ENCODE measurements at places on chromosomes 13 and 19.
A peak's percentile ranks its signal among the peaks of the same experiment; 100 is the strongest.

GRCh38 chr13:110109140-110109783 lies 197.7 kb downstream of the COL4A1 start:
- no peak for DNase-seq

- no peak for DNase-seq
Measured at GRCh38 chr13:91904597-91904996, 506.2 kb downstream of the GPC5 start.

GRCh38 chr13:35630551-35631275 lies 154.2 kb upstream of the MAB21L1 start:
- DNase-seq, result no peak

DNA sequence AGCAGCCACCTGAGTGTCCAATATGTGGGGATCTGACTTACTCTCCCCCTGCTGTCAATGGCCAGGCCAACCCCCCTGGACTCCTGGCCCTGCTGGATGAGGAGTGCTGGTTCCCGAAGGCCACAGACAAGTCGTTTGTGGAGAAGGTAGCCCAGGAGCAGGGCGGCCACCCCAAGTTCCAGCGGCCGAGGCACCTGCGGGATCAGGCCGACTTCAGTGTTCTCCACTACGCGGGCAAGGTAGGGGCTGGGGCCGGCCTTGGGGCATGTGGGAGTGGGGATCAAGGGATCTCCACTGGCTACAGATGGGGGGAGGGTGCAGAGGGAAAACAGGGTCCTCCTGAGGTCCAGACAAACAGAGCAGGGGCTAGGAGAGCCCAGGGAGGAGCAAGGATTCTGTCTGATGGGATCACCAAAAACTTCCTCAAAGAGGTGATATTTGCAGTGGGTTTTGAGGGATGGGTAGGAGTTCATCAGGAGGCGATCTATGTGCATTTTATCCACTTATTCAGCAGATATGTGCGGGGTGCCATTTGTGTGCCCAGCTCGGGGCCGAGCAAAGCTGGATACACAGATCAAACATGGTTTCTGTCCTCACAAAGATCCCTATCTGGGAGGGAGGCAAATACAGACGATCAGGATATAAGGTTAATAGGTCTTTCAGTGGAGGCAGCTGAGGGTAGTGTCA lies 47.2 kb downstream of the MYH14 start:
- no peak for DNase-seq

GRCh38 chr13:48562296-48563066 lies 29.6 kb upstream of the RCBTB2 start:
- DNase-seq, result peak; percentile 51

GRCh38 chr13:79987323-79987722 lies 353.6 kb downstream of the SPRY2 start:
- no peak for DNase-seq

- no peak for DNase-seq
Measured at GRCh38 chr13:20990910-20991525, 70.4 kb downstream of the LATS2 start.

DNA sequence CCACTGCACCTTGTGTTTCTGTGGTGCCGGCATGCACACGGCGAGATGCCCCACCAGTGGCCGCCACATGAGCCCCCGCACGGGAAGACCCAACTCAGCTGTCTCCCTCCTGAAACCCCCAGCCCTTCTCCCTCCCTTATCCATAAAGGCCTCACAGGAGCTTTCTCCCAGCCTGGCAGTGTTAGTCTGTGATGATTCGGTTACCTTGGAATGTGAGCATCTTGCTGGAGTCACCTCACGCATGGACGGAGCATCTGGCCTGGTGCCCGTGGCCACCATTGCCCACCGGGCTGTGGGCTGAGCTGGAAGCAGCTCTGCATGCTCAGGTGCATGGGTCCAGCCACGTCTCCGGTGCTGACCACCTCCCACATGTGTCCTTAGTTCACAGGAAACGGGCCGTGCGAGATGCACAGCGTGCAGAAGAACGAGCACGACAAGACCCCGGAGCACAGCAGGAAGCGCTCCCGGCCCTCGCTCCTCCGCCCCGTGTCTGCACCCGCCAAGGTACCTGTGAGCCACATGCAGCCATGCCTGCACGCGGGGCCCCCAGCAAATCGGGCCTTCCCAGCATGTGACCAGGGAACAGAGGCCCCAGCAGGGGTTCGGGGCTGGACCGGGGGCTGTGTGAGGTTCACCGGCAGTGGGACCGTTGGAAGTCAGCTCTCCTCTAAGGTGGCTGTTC lies 22.0 kb downstream of the SIN3B start:
- DNase-seq, result no peak

DNA sequence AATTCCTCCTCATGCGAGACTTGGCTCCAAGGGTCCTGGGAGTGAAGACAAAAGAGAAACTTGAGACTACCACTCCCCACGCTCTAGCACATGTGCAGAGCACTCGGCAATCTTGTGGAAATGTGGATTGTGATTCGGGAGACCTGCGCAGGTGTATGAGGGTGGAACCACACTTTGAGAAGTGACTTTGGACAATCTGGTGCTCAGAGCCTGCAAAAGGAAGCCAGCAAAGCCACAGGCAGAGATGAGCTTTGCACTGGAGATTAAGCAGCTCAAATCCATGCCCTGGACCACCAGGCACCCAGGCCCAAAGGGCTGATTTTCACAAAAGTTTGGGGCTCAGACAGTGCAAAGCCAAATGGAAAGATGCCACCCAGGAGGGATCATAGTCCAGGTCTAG lies 162.5 kb upstream of the TSHZ3 start:
- no peak for DNase-seq

DNA sequence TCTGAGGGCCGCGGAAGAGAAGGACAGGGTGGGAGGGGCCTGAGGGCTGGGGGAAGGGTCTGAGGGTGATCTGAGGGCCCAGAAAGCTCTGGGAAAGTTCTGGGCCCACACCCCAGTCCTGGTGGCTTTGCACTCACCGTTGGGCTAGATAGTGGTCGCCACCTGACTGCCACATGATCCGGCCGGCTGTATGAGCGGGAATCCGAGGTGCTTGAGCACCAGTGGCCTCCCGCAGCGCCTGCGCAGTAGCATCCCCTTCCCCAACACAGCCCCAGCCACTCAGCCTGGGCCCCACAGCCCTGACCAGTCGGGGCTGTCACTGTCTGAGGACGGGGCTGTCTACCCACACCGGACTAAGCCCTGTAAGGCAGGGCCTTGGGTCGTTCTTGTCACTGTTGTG lies 15.0 kb downstream of the PRODH2 start:
- DNase-seq, result peak; percentile 49

DNA sequence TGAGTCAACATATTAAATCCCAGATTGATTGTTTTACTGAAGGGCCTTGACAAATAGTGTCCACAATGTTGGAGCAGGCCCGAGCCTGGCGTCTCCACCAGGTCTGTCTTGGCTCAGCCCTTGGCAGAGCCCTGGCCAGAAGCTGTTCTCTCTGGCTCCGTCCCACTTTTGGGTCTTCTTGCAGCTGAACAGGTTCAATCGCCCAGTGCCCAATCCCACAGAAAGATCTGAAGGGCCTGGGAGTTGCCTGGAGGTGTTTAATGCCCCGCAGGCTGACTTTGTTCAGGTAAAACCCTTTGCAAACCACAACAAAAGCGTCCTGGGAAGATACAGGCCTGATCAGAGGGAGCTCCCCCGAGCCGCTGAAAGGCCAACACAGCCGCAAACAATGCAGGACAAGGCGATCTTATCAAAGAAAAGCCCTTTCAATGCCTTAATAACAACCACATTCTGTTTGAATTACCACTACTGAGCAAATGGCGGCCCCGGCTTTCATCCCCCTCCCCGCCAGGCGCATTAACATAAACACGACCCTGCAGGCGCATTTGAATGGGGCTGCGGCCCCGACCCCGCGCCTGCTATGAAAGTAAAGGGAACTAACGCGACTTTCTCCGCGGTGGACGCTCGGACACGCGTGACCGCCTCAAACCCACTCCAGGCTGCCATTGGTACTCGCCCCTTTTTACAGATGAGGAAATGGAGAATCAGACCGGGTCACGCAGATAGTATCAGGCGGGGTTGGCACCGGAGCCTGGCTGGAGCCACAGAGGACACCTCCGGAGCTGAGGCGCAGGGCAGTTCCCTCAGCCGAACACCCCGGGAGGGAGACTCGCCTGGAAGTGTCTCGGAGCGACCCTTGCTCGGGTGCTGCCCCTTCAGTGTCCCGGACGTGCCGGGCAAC lies 3.1 kb downstream of the CDX2 start:
- no peak for DNase-seq

GRCh38 chr13:26957182-26957581 lies 196.6 kb upstream of the GPR12 start:
- no peak for DNase-seq

DNA sequence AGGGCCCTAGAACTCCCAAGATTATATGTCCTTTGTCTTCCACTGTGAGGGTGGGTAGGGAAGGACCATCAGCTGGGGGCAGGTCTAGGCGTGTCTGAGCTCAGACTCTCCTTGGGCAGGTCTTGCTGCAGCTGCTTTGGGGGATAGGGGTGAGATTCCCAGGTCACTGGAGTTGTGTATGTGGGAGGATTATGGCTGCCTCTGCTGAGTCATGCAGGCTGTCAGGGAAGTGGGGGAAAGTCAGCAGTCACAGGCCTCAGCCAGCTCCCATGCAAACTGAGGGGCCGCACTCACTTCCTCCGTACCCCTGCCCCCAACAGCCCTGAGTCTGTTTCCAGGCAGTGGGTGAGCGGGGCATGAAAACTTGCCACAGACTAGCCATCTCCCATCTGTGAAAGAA lies 600.8 kb downstream of the DIAPH3 start:
- DNase-seq, result no peak

GRCh38 chr13:104447348-104447747 lies 1381.1 kb upstream of the SLC10A2 start:
- no peak for DNase-seq

GRCh38 chr13:39547108-39547507 lies 55.9 kb downstream of the LHFPL6 start:
- DNase-seq, result no peak

DNA sequence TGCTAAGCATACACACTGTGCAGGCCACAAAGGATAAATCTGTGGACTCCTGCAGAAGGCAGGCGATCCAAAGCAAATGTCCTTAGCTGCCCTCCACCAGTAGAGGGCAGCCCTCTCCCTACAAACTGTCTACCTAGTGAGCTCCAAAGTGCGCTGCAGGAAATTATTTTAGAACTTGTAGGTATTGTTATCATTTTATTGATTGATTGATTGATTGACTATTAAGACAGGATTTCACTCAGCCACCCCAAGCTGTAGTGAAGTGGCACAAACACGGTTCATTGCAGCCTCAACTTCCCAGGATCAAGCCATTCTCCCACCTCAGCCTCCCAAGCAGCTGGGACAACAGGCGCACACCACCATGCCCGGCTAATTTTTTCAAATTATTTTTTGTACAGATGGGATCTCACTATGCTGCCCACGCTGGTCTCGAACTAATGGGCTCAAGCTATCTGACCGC lies 37.3 kb downstream of the RNF6 start:
- peak; percentile 72 for DNase-seq

DNA sequence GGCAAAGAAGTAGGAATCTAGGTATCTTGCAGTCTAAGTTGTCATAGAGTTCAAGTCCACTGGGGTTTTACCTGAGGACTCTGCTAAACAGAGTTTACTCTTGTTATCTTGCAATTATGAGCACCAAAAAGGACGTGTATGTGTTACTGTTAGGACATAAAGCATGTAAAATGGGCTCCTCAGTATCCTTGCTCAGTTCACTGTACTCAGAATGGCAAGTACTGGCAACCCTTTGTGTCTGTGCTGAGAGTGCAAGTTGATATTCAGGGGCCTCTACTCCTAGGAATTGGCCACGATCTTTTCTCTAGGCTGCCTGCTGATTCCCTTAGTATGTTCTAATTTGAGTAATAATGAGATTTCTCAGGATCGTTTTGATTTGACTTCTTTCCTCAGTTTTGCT lies 13.3 kb downstream of the TDRD3 start:
- no peak for DNase-seq

DNA sequence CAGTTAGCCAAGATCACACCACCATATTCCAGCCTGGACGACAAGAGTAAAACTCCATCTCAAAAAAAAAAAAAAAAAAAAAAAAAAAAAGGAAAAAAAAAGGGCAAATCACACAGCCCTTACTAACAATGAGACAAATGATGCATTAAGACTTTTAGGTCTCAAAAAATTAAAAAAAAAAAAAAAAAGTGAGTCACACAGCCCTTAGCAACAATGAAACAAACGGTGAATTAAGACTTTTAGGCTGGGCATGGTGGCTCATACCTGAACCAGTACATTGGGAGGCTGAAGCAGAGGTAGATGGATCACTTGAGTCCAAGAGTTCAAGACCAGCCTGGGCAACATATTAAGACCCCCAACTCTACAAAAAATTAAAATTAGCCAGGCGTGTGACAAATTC lies 32.4 kb upstream of the EIF3G start:
- DNase-seq, result no peak

- DNase-seq, result no peak
Measured at GRCh38 chr19:57067440-57067839, 52.3 kb upstream of the USP29 start.
